ENCODE measurements at places on chromosomes 5 and 9.

DNA sequence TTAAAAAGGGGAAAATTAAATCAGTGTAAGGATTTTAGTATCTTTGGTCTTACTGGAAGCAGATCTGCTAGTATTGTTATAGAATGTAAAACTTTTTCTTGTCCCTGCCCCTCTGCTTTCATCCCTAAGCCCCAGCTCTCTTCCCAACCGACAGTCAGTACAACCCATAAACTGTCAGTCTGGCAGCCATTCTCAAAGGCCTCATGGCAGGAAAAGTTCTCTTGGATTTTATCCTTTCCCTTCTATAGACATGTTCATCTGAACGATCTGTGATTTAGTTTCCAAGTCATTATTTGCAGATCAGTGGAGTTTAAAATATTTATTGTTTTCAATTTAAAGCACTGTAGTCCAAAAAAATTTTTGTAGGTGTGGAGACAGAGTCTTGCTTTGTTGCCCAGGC, 39.2 kb downstream of the ARRDC3 start:
- no peak for DNase-seq

DNA sequence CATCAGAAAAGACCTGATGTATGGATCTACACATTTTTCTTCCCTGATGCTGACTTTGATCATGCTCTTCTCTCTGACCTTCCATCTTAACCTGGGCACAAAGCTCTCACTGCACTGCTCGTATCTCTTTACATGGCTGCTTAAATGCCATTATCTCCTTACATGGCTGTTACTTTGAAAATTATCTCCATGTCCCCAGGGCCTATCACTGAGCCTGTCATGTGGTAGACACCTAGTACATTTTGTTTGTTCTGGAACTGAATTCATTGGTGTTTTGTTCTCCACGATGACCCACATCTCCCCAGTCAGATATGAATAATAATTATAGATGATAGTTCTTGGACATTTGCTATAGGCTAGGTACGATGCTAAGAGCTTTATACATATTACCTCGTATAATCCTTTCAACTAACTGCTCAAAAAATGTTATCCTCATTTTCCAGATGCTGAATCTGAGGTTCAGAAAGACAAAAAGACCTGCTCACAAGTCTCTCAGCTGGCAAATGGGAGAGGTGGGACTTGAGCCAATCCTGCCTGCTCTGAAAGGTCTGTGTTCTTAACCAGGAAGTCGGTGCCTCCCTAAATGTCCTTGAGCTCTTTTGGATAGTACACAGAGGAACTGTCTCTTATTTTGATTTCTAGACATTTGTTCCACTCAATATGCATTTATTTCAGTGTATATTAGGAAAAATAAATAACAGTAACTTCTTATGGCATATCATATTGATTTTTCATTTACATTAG, 9.8 kb upstream of the CPEB4 start:
- DNase-seq: no peak

GRCh38 chr9:129640871-129641749, 841 bp downstream of the ASB6 start:
- no peak for DNase-seq

DNA sequence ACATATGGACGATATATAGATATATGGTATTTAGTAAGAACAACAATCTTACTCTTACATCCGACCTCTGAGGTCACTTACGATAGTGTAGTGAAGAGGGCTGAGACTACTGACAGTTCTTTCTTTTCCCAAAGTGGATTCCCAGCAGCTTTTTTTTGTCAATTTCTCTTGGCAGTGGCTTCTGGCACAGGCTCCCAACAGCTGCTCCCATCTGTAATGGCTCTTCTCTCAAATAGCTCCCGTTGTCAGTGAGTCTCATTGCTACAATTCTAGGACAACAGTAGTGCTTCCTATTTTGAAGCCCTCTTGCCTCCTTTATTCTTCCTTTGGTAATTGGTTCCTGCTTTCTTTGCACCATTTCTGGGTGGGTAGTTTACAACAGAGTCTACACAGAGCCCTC, 68.4 kb downstream of the SLC25A46 start:
- DNase-seq: no peak

DNA sequence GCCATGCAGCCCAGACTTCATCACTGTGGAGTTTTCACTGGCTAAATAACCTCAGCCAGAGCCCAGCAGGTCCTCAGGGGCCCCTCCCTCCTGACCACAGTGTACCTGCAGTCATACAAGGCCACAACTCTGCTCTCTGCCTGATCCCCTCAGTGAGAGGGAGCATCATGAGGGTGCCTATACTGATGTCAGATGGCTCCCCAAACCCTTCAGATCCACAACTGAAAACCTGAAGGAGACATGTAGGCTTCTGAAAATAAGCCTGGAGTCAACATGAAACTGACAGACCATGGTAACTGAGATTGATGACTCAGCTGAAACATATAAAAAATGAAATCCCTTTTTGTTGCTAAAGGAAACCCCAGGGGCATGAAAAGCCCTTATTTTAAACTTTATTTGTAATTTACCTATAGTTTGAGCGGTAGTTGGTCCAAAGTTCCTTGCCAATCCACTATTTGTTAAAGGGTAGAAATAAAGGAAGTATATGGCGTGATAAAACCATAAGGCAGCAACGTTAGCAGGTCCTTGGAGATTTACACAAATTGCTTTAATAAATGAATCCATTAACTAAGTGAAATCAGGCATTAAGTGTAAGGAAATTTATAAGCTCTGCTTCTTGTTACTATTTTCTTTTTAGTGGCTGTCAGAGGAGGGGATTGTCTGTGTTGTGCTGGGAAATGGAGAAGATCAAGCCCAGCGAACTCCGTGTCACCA, 68.3 kb downstream of the FGF1 start:
- DNase-seq: no peak

DNA sequence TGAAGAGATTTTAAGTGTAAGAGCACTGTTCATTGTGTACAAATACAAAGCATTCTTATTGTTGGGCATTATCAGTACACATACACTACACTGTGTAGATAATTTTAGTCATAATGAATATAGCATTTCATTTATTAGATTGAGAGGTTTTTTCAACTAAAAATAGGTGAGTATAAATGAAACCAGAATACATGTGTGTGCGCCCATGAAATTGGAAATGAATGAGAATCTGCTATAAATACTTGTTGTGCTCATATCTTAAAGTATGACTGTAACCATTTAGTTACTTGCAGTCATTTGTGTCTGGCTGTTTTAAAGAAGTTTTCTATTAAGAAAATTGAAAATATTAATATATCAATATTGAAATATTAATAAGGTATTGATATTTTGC, 189.0 kb upstream of the MEF2C start:
- no peak for DNase-seq

DNA sequence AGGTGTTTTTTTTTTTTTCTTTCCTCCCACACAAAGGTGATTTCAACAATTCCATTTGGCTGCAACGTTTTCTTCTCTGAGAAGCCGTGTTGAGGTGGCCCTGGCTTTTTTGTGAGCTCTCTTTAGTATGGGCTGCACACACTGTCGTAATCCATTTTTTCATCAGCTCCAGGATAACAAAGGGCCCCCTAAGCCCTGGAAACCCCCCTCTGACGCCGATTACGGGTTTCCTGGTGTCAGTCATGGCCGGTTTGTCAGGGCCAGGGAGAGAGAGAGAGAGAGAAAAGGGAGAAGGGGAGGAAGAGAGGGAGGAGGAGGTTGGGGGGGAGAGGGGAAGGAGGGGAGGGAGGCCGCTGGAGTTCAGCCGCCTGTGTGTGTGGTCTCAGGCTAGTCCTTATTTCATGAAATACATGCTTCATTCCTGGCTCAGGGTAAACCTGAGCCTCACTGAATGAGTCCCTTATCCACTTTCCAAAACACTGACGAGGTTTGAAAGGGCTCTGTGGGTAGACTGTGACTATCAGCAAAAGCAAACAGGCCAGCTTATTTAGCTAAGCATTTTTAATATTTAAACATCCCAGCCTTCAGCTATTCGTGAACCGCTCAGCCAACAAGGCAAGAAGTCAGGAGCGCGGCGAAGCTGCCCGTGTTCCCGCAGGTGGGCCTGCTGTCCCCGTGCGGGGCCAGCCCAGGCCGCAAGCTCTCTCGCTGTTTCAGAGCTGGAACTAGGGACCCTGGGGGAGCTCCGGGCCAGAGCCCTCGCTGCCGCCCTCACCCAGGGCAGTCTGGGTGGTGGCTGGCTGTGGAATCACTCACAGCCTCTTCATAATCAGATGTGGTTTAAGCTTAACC, 172.8 kb downstream of the ERCC6L2 start:
- DNase-seq: no peak

- DNase-seq: no peak
Measured at GRCh38 chr9:128276574-128277270, 646 bp downstream of the SWI5 start.
